Bronchial epithelial cell (primary cell): ENCODE measurements at places on chromosomes 5 and 9. TPM values are rescaled to one million over a fixed set of nuclear protein-coding genes. Genes with fewer than 3 reads are reported as not detected.

NR5A1 gene
- total RNA-seq, result not detected in 2 replicates

CCNO gene
- total RNA-seq, result 1.6 and 1.8 TPM in 2 replicates

GPR150 gene
- total RNA-seq, result 0.26 TPM in 2 replicates

GFI1B gene
- total RNA-seq, result not detected in 2 replicates

CCL27 gene
- total RNA-seq, result 0.26 TPM in 1 of 2 replicates, not detected in the other

FBXL17 gene
- 6.6 and 8.3 TPM in 2 replicates for total RNA-seq

IL4 gene
- not detected in 2 replicates for total RNA-seq

GABRA1 gene
- total RNA-seq, result not detected in 2 replicates

CCDC192 gene
- total RNA-seq, result not detected in 2 replicates

CDKN2B-AS1 gene
- 0.53 and 1.0 TPM in 2 replicates for total RNA-seq

LCP2 gene
- not detected in 2 replicates for total RNA-seq

RPS23 gene
- 3,055 and 5,354 TPM in 2 replicates for total RNA-seq

C8G gene
- 0.51 and 0.79 TPM in 2 replicates for total RNA-seq

HSPB3 gene
- total RNA-seq, result not detected in 2 replicates

PCDHA6 gene
- total RNA-seq, result 0.13 TPM in 1 of 2 replicates, not detected in the other

RAD50 gene
- total RNA-seq, result 29.2 and 35.6 TPM in 2 replicates

SLC46A2 gene
- total RNA-seq, result not detected in 2 replicates

ANKRD18B gene
- total RNA-seq, result 5.8 and 6.0 TPM in 2 replicates

HTR1A gene
- total RNA-seq, result not detected in 2 replicates

SCGB3A2 gene
- not detected in 2 replicates for total RNA-seq

FRRS1L gene
- under 0.01 TPM in 1 of 2 replicates, not detected in the other for total RNA-seq

GPX8 gene
- total RNA-seq, result 12.0 and 12.1 TPM in 2 replicates

NMUR2 gene
- total RNA-seq, result not detected in 2 replicates

PCDHB6 gene
- not detected in 2 replicates for total RNA-seq

FLT4 gene
- total RNA-seq, result under 0.01 TPM in 1 of 2 replicates, not detected in the other

GAPT gene
- not detected in 2 replicates for total RNA-seq

PIP5K1B gene
- total RNA-seq, result 2.9 and 5.9 TPM in 2 replicates

SLC36A2 gene
- total RNA-seq, result not detected in 2 replicates

F2RL1 gene
- 24.1 and 25.5 TPM in 2 replicates for total RNA-seq

NUTM2G gene
- not detected in 2 replicates for total RNA-seq

FYB1 gene
- total RNA-seq, result 0.13 and 0.26 TPM in 2 replicates

CSNK1A1 gene
- total RNA-seq, result 518 and 682 TPM in 2 replicates

RNF208 gene
- total RNA-seq, result 0.38 TPM in 1 of 2 replicates, not detected in the other

NEUROG1 gene
- not detected in 2 replicates for total RNA-seq

MUSK gene
- under 0.01 TPM in 1 of 2 replicates, not detected in the other for total RNA-seq

STPG3 gene
- total RNA-seq, result not detected in 2 replicates

PCDHGC5 gene
- 0.26 and 0.77 TPM in 2 replicates for total RNA-seq

CDH10 gene
- total RNA-seq, result not detected in 2 replicates

TSSK1B gene
- 0.26 TPM in 2 replicates for total RNA-seq

DBH gene
- not detected in 2 replicates for total RNA-seq

SPATA31C1 gene
- not detected in 2 replicates for total RNA-seq
